Dermis microvascular lymphatic vessel endothelial cell (primary cell): ENCODE measurements at places on chromosomes 4 and X. TPM values are rescaled to one million over a fixed set of nuclear protein-coding genes. Genes with fewer than 3 reads are reported as not detected.

Gene HSFX1
- total RNA-seq = 0.26 and 0.63 TPM in 2 replicates

Gene NALF2
- 0.13 and 0.51 TPM in 2 replicates for total RNA-seq

Gene UNC5C
- total RNA-seq = not detected in 2 replicates

Gene RBM47
- under 0.01 and 0.13 TPM in 2 replicates for total RNA-seq

Gene MCF2
- under 0.01 TPM in 2 replicates for total RNA-seq

Gene BEND2
- total RNA-seq = not detected in 2 replicates

Gene UGT2B15
- total RNA-seq = not detected in 2 replicates

Gene FMR1NB
- not detected in 2 replicates for total RNA-seq

Gene SLITRK4
- 0.13 TPM in 2 replicates for total RNA-seq

Gene NAP1L3
- 0.39 and 0.76 TPM in 2 replicates for total RNA-seq

Gene ENOPH1
- 35.3 and 42.4 TPM in 2 replicates for total RNA-seq

Gene RNF175
- total RNA-seq = not detected in 2 replicates

Gene IDH3G
- 35.9 and 49.6 TPM in 2 replicates for total RNA-seq
